ENCODE measurements at places on chromosomes 6 and 20.

- DNase-seq: no peak
These were observed 4.4 kb upstream of the WFDC8 start for GRCh38 chr20:45583502-45583901.

GRCh38 chr20:59134182-59134581, 29.4 kb upstream of the ZNF831 start:
- DNase-seq: no peak

DNA sequence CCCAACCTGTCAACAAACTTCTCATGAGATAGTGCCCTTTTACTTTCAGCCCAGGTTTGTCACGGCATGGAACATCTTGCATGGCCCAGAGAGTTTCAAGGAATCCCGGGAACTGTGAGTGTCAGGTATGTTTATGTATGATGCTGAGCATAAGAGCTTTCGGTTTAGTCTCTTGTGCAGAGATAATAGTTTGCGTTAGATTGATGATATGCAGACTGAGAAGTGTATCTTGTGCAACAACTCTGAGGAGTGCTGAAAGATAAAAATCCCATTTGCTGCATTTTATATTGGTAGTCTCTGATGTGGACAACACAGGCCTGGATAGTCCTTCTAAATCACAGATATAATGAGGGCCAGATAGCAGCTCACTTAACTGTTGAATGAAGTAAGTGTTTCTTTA, 99.0 kb downstream of the TBX18 start:
- no peak for DNase-seq

DNA sequence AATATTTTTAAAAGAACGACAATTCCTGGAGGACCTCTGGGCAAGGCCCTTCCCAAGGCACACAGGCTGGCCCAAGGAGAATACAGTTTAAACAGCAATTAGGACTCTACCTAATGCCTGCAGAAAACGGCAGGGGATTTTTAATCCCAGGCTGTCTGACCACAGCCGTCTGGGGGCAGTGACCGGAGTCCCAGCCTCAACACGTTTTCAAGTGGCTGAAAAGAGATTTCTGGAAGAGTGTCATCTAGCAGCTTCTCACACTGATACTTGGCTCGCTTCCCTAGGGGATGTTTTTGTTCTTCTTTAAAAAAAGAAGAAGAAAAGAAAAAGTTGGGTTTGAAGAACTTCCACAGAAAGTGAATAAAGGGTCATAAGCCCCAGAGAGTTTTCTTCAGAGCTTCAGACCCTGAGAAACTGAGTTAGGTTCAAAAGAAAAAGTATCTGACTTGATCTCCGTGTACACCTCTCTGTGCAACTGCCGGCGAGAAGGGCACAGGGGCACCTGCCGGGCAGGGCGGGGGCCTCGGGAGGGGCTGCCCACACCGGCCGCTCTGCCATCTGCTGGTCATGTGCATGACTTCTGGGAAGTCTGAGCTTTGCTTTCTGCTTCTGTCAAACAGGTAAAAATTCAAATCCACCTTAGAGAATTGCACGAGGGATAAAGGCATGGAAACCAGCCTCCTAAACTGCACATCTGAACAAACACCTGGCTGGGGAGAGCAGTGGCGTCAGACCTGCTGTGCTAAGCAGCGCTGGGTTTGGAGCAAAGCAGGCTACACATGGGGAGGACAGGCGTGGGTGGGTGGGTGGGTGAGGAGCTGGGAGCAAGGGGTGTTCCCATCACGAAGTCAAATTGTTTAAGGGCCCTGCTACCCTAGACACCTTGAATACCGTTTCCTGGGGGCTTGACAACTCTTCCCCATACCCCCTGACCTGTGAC, 33.0 kb downstream of the RRBP1 start:
- no peak for DNase-seq

- DNase-seq: no peak
These were observed 632.7 kb upstream of the AGPAT4 start for GRCh38 chr6:161906571-161906970.

GRCh38 chr6:156735751-156736150, 41.4 kb upstream of the ARID1B start:
- DNase-seq: no peak

DNA sequence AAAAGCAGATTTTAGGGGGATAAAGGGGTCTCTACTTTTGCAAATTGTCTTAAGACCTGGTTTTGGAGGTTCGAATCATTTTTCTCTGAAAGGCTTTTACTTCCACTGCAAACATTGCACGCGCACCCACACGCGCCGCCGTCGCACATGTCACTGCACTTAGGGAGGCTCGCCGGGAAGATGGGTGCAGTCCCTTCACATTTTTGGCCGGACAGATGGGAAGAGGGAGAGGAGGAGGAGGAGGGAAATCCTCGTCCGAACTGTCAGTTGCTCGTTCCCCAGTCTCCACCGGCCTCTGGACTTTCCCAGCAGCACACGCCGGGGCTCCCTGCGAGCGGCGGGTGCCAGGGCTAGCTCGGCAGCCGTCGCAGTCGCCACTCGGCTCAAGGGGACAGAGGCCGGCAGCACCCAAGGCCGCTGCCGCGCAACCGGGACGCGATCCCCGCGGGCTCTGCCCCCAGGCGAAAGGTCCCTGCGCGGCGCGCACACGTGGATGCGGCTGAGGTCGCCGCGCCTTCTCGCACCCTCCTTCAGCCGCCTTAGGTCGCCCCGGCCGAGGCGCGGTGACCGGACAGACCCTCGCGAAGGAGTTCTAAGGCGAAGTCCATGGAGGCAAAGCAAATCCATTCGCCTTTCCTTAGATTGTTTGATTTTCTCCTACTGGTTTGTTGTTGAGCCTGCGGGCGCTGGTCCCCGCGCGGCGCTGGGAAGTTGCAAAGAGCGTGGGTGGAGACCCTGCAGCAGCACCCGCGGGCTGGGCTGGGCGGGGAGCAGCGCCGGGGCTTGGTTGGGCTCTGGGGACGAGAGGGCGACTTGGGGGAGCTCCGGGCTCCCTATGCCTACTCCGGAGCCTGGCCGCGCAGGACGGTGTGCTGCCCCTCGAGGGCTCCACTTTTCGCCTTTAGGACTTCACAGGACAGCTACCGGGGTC, 1.2 kb downstream of the MYB start:
- DNase-seq: no peak

GRCh38 chr6:85744433-85744970, 101.8 kb upstream of the SYNCRIP start:
- DNase-seq: no peak

DNA sequence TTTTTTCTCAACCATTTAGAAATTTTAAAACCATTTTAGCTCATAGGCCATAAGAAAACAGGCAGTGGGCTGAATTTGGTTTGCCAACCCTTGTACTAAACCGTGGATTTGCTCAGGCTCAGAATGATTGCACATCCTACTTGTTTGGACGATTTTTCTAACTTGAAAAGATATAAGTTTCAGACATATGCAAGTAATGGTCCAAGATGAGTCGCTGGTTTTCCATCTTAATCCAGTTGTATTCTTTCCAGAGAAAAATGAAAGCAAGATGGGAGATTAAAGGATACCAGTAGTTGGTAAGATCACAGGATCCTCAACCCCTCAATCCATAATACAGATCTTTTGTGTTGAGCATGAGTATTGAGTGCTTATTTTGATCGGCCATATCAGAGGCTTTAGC, 250.9 kb downstream of the TINAG start:
- no peak for DNase-seq

GRCh38 chr20:63124092-63124781, 91.7 kb downstream of the YTHDF1 start:
- no peak for DNase-seq

DNA sequence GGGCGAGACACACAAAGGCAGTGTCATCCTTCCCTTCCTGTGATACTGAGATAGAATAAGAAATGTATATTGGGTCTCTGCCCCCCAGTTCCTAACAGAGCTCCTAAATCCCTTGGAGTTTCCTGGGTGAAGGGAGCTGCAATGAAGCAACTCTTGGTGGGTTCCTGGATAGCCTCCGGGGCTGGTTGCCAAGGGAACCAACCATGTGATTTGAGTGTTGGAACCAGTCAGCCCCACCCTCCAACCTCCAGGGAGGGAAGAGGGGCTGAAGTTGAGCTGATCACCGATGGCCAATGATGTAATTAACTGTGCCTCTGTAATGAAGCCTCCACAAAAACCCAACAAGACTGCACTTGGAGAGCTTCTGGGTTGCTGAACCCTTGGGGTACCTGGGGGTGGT, 116.6 kb downstream of the SLC22A3 start:
- no peak for DNase-seq

GRCh38 chr6:88705601-88706000, 257.8 kb downstream of the RNGTT start:
- no peak for DNase-seq

DNA sequence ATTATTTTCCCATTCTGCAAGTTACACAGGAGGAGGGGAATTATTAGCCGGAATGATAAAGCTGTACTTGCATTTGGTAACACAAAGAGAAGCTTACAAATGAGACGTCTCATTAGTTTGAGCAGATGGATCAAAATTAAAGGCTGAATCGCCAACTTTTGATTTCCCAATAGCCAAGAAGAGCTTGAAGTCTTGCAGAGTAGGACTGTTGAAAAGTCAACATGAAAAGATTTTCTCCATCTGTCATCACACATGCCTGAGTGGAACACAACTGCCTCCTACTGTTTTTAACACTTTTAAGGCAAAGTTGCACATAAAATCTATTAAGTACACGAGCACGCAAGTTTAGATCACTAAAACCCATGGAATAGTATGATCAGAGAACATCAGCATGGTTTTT, 176.2 kb downstream of the ASCC3 start:
- no peak for DNase-seq

- DNase-seq: no peak
These were observed 269.9 kb downstream of the UTRN start for GRCh38 chr6:144555066-144555465.

- no peak for DNase-seq
These were observed 5.7 kb downstream of the SASH1 start for GRCh38 chr6:148348335-148348734.

- peak; percentile 76 for DNase-seq
These were observed 92.6 kb upstream of the CLDN20 start for GRCh38 chr6:155171109-155171746.

DNA sequence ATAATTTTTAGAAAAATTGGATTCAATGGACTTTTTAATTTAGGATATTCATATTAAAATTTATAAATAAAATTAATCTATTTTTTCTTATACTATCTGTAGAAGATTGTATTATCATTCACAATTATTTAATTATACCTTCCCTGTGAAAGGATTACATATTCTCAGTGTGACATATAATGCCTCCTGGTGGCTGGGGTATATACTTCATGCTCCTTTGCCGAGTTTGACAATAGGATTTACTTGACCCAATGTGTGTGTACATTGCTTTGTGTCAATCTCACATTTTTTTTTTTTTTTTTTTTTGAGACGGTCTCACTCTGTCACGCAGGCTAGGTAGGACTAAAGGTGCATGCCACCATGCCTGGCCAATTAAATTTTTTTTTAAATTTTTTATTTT, 230.0 kb upstream of the CHD6 start:
- DNase-seq: no peak

GRCh38 chr6:42556462-42556861, 7.4 kb upstream of the UBR2 start:
- no peak for DNase-seq

DNA sequence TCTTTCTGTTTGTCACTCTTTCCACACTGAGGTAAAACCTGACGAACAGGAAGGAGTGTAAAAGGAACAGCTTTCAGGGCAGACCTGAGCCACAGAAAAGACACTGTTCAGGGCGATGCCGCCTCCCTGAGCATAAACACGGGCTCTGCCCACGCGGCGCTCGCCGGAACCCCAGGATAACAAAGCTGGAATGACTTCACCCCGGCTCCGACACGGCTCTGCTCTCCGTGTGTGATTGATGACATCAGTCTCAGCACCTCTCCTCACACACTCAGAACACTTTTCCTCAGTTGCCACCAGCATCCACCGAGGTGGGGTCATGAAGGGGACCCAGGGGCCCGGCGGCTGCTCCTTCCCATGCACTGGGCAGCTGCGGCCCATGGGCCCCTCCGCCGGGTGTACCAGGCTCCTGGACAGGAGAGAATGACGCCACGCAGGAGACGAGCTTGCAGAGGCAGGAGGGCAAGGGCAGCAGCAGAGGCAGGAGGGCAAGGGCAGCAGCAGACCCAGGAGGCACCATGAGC, 43.6 kb downstream of the DLL1 start:
- DNase-seq: no peak

DNA sequence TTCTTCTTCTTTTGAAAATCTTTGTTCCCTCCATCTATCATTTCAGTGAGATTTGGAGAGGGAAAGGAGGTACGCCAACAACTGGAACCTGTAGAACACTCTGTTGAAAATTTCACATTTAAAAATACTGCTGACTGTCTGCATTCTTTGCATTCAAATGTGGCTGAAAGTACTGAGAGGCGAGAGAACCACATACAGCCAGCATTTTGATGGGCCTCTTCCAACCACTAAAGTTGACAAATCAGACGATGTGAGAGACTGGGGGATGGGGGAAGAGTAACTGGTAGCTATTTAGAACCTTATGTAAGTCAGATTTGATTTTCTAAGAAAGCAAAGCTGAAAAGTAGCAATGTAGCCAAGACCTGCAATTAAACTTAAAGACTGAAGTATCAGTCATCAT, 77.5 kb downstream of the FKBP5 start:
- DNase-seq: no peak

GRCh38 chr6:86937219-86938079, at the start of gene HTR1E:
TSS of gene HTR1E (plus strand) at chr6:86937528. CDS start at chr6:87015335, 77,807 bp downstream.
- no peak for DNase-seq

- no peak for DNase-seq
These were observed 223.8 kb downstream of the HAO1 start for GRCh38 chr20:7716286-7716972.

GRCh38 chr20:23920408-23921325, 41.1 kb upstream of the CST5 start:
- DNase-seq: no peak

DNA sequence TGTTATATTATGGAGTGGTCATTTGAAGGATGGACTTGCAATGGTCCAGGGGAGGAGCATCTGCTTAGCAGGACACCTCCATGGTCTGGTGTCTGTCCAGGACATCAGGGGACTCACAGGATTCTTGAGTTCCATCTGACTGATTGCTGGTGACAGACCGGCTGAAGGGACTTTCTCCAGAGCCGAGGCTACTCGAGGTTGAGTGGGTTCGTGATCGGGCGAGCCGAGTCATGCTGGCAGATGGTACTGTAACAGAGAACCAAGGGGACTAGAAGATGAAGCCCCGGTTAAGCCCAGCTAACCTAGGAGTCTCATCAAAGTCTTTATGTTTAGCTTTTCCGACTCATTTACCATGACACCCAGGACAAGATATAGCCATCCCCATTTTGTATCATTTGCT, 7.5 kb upstream of the SLA2 start:
- no peak for DNase-seq

DNA sequence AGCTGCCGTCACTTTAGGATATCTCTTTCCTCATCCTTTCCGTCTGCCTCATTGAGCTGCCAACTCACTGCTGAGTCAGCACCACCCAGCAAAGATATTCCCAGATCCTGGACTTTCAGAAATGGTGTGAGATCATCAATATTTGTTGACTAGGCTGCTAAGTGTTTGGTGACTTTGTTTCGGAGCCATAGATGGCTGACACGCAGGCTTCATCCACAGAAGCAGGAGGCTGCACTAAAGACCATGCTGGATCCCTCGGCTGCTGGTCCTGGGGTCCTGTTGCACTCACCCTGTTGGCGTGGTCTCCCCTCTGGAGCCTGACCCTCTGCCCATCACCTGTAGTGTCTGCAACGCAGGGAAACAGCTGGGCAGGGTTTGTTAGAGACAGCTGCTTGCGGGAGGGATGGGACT, 96.5 kb downstream of the ERMARD start:
- DNase-seq: no peak

Measured in activated T-helper 9 cell treated with anti-CD3 and anti-CD28 coated beads, Interleukin-2, amount 50 U/mL, for 16 hours (primary cell).